ENCODE measurements at places on chromosomes 1 and 21.

- no peak for DNase-seq
These were observed 20.3 kb upstream of the LAPTM5 start for GRCh38 chr1:30777904-30778153.

DNA sequence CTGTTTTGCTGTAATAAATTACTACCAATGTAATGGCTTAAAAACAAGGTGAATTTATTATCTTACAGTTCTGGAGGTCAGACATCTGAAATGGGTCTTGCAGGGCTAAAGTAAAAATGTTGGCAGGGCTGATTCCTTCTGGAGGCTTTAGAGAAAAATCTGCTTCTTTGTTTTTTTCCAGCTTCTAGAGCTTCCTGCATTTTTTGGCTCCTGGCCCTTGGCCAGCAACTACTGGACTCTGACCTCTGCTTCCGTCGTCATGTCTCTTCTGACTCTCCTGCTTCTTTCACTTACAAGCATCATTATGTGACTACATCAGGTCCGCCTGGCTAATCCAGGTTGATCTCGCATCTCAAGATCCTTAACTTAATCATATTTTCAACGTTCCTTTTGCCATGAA lies 350.9 kb downstream of the S1PR1 start:
- no peak for DNase-seq

DNA sequence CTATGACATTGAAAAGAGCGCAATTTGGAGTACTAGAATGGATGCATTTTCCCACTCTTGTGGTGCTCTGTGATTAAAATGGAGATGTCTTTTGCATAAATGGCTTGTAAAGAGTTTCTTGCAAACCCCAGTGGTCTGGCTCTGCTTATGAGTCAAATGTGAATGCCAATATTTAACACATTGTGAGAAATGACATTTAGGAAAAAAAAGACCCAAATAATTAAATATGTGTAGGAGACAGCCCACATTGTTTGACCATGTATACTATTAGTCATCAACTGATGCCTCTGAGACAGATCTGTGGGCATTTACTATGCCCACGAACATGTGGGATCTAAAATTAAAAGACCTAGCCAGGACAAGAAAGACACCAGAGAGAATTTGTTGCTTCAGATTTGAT lies 22.2 kb upstream of the RUNX1 start:
- DNase-seq, result no peak

DNA sequence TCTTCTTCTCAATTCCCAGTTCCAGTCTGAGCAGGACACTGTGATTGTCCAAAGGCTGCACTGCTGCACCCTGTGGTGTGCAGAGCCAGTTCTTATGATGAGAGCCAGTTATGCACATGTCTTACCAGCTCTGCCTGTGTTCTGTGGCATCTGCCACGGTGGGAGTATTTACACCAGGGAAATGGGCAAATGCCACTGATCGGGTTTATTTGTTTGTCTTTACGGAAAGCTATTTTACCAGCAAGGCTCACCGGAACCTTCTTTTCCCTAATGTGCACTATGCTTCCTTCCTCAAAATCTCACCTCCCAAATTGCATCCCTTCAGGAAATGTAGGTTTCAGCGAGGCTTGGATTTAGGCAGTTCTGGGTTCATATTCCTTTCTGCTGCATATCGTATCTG lies 49.0 kb downstream of the EVA1C start:
- DNase-seq, result no peak

GRCh38 chr21:38402291-38402690 lies 96.0 kb downstream of the ERG start:
- DNase-seq, result no peak

DNA sequence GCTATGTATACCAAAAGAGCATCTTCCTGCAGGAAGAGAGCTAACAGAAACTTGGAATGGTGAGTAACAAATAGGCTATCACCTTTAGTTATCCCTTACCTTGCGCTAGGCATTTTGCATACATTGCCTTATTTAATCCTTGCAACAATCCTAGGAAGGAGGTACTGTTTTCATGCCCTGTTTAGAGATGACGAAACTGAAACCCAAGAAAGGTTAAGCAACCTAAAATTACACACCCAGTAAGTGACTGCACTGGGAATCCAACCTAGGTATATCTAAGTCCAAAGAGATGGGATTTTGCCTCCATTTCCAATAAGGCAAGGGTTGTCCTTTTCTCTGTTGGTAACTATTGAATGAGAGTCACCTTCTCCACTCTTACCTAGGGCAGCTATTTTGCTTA lies 144.5 kb downstream of the TM2D1 start:
- DNase-seq, result no peak

DNA sequence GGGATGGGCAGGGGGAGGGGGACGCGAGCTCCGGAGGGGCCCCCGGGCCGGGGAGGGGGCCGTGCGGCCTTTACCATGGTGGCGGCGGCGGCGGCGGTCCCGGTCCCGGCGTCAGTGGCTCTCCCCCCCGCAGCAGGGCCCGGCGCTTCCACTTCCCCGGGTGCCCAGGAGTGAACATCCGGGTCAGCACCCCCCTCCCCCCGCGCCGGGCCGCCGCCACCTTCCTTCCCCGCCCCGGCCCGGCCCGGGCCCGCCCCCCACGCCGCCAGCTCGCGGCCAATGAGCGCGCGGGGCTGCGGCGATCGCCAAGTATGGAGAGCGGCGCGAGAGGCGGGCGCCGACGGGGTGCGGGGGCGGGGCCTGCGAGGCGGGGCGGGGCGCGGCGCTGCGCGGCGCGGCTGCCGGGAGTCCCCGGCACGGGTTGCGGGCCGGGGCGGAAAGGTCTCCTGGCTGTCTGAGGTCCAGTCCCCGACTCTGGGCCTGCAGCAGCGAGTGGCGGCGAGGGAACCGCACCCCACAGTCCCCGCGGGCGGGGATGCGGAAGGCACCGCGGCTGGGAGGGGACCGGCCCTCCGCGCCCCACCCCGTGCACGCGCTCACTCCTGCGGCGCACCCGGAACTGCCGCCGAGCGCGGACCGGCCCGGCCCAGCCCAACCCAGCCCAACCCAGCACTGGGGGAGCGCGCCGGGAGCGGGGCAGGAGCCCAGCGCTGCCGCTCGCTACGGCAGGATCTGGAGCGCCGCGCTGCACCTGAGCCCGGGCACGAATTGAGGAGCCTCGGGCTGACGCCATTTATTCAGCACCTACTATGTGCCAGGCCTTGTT lies at the start of gene CAPZB:
Gene CAPZB (minus strand): TSS at position 178 of the 826 bp plus-strand sequence. CDS start 101 bp downstream, at position 77.
- peak; percentile 77 for DNase-seq

DNA sequence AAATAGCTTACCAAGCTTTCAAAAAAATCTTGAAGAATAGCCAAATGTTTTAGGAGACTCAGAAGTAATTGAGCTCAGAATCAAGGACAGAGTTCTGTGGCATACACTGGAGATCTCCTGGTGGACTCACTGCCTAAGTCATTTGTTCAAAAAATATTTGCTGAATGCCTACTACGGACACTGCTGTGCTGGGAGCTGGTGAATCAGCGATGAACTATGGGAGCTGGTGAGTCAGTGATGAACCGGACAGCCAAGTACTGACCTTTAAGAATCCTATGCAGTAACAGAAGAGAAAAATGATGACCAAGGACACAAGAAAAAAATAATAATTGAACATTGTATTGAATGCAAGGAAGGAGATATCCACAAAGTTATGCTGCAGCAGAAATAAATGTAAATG lies 717.9 kb upstream of the CXADR start:
- DNase-seq, result peak; percentile 25

DNA sequence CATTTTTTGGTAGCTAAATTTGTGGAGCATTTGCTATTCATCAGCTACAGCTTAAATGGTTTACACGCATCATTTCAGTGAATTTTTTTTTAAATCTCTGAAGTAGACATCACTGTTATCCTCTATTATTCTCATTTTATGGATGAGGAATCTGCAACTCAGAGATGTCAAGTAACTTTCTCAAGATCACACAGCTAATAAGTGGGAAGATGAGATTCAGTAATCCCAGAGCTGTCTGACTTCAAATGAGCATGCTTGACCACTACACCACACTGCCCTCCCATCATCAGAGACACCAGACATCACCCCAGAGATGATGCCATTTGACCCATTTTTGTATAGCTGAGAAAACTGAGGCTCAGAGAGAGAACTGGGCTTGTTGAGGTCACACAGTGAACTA lies 116.4 kb downstream of the RRAGC start:
- DNase-seq, result no peak

- DNase-seq, result no peak
These were observed 234.9 kb upstream of the VAMP3 start for GRCh38 chr1:7535934-7536878.

GRCh38 chr1:97603218-97603617 lies 317.6 kb downstream of the DPYD start:
- DNase-seq, result no peak

DNA sequence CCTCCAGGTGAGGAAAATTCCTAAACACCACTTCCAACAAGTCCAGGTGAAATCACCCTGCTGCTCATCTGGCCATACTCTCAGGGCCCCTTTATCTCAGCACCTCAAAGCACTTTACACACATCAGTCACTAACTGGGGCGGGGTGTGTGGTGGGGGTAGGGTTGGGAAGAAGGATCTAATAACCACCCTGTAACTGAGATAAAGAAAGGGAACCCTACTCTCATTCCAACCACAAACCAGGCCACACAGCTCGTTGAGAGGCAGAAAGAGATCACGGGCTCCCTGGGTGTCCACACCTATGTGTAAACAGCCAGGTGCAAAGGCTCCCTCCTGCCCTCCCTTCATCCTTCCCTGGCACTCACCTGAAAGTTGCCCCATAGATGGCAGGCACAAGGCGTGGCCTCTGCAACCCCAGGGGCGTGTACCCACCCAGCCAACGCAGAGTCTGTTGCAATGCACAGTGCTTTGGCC lies 20.4 kb downstream of the GPR161 start:
- no peak for DNase-seq

GRCh38 chr1:150186789-150187559 lies 37.3 kb downstream of the PLEKHO1 start:
- DNase-seq, result no peak

- no peak for DNase-seq
These were observed 9.8 kb upstream of the TSPAN2 start for GRCh38 chr1:115098979-115099692.

DNA sequence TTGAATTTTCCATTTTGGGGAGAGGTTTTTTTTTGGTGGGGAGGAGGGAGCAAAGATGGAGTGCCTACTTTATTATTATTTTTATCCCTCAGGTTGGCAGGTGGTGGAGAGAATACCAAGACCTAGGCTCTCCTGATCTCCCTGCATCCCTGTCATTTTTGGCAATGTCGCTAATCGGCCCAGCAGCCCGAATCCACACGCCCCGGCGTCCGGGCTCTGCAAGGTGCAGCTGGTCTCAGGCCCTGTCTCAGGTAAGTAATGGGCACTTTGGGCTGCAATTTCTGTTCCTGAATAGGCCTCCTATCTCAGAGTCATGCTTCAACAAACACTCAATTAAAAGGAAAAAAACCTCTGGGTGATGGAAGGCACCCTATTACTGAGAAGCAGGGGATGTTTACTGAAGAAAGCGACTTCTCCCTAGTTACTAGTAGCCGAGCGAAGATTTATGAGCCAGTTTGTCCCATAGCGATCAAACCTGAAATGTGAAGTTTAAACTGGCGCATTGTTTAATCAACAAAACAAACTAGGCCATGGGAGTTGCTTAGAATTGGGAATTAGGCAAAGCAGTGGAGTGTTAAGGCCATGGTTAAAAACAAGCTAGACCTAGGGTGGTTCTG lies 137.8 kb downstream of the RWDD3 start:
- DNase-seq, result no peak

DNA sequence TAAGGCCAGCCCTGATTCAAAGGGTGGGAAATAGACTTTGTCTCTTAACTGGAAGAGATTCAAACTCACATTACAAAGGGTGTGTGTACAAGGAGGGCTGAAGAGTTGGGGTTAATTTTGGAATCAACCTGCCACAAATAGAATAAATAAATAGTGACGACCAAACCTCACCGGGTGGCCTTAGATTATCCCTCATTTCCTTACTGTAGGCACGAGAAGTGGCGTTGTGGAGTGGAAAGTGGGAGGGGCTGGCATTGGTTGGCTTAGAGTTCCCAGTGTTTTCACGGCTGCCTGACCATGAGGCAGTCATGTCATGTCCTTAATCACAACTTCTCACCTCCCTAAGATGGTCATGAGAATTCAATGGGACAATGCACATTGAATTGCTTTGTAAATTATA lies 21.3 kb upstream of the RUNX1 start:
- DNase-seq, result no peak

DNA sequence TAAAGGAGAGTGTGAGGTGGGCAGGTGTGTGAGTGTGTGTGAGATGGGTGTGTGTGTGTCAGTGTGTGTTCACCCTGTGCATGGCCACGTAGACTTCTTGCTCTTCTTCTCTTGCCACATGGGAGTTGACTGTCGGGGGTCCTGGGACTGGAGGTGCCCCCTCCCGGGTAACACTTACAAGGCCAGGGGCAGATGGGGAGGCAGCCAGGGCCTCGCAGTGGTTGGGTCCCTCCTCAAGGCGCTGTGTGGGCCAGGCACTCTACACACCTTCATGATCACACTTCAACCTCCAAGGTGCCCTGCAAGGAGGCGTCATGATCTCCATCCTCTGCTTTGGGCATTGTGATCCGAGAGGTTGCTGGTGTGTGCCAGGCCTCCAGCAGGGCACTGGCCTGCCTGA lies 2.3 kb downstream of the PLA2G2F start:
- no peak for DNase-seq

DNA sequence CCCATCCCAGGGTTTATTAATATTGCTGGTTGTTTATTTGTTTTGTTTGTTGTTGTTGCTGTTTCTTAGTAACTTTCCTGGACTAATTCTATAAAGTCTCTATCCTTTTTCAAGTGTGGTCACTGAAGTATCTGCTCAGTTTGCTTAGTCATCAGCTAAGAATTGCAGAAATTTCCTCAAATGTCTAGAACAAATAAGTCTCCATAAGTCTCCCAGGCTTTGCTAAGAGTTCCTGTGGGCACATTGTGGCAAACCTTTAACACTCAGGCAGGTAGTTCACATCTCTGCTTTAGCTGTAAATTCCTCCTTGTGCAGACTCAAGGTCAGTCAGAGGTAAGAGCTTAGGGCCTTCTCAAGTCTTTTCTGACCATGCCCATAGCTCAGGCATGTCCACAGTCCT lies 38.9 kb upstream of the C1orf185 start:
- DNase-seq, result peak; percentile 53

- DNase-seq, result no peak
These were observed at the start of gene HUNK for GRCh38 chr21:31872452-31873274. HUNK (plus strand) TSS chr21:31873020; CDS start chr21:31873675, 655 bp downstream.

DNA sequence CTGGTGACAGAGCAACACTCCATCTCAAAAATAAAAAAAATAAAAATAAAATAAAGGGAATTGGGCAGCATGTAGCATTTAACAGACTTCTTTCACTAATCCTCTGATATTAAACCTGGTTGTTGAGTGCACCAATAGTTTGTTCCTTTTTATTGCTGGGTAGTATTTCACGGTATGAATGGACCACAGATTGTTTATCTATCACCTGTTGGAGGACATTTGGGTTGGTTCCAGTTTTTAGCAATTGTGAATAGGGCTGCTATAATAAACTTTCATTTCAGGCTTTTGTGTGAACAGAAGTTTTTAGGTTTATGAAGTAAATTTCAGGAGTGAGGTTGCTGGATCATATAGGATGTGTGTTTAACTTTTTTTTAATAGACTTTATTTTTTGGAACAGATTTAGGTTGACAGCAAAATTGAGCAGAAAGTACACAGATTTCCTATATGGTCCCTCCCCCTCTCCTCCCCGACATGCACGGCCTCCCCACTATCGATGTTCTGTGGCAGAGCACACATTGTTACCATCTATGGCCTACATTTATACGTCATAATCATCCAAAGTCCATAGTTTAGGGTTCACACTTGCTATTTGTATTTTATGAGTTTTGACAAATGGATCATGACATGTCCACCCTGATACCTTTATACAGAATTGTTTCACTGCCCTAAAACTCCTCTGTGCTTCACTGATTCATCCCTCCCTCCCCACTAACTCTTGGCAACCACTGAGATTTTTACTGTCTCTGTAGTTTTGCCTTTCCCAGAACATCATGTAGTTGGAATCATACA lies 66.1 kb upstream of the TMPRSS2 start:
- DNase-seq, result no peak
